ENCODE measurements at places on chromosomes 11 and 22. TPM values are rescaled to one million over a fixed set of nuclear protein-coding genes. Genes with fewer than 3 reads are reported as not detected.
A peak's percentile ranks its signal among the peaks of the same experiment; 100 is the strongest.

The VPREB1 gene
- total RNA-seq = not detected

The OR52A1 gene
- not detected for total RNA-seq

The TRIM21 gene
- total RNA-seq = 27.4 TPM

The OR56B4 gene
- total RNA-seq = not detected

The HTR3A gene
- not detected for total RNA-seq

The SCGB1A1 gene
- not detected for total RNA-seq

The TREH gene
- not detected for total RNA-seq

The RAB39A gene
- total RNA-seq = not detected

DNA sequence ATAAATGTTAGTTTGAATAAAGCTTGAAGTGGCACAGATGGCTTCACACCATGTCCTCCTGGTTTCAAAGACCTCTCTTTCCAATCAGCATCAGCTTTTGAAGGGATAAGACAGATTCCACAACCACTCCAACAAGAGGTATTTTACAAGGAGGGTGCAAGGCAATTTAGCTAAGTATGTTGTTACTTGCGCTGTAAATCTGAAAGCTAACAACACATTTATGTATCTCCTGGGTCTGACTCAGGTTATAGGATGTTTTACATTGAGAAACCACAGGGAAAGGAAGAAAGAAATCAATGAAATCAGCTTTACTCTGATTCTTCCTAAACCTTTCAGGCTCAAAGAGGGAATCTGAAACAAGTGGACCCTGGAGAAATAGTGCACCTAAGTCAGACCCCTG, 12.1 kb downstream of the CWC15 start:
- no peak overlapping the region for H3K4me3 ChIP-seq
- no peak for DNase-seq
- no peak overlapping the region for H3K27ac ChIP-seq
- H3K4me1 ChIP-seq = peaks cover 8% of the 10 kb centered on the region
- no peaks in the 10 kb centered on the region for H3K27me3 ChIP-seq

- no peak overlapping the region for H3K4me3 ChIP-seq
- H3K27me3 ChIP-seq = no peaks in the 10 kb centered on the region
- no peak overlapping the region for H3K27ac ChIP-seq
These were observed 20.1 kb upstream of the FADD start for GRCh38 chr11:70183032-70183431.

GRCh38 chr11:9568161-9568853, 5.2 kb upstream of the WEE1 start:
- no peak overlapping the region for H3K27ac ChIP-seq
- no peaks in the 10 kb centered on the region for H3K36me3 ChIP-seq
- H3K27me3 ChIP-seq = peaks cover 6% of the 10 kb centered on the region
- H3K4me3 ChIP-seq = no peak overlapping the region
- peaks cover 18% of the 10 kb centered on the region for H3K4me1 ChIP-seq

- H3K4me3 ChIP-seq = no peak overlapping the region
- peaks cover 2% of the 10 kb centered on the region for H3K27me3 ChIP-seq
- DNase-seq = no peak
These were observed 44.8 kb downstream of the SLN start for GRCh38 chr11:107666911-107667613.

DNA sequence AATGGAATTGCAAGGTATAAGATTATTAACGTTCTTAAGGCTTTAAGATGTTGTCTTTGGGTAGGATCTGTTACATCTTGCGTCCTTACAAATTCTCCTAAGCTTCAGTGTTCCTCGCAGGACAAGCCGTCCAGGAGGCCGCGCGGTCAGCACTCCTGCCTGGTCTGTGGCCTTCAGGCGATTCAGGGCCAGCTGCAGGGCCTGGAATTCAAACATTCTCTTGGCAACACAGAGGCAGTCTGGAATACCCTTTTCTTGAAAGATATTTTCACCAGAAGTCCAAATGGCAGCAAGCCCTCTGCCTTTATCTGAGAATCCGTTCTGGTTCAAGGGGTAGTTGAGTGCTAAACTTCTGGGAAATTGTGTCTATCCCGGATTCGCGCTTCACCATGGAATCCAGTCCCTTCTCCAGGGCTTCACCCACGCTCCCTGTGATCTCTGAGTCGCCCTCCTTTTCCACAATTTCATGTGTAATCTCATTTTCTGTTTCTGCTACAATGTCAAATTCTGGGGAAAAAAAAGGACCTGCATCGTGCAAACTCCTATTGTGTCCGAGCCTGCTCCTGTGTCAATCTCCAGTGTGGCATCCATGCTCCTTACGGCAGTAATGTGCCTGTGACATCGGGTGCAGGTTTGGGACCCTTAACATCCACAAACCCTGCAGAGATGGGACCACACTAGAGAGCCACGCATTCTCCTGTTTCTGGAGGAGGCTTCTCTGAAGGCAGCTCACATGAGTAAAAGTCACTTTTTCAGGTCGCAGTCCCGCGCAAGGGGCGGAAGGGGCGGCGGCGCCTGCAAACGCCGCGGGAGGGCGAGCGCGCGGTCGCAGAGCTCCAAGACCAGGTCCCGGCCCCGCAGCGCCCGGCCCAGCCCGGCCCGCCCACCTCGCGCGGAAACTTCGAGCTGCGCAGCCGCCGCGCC, 25.4 kb upstream of the SORL1 start:
- DNase-seq = peak; percentile 82
- H3K36me3 ChIP-seq = peaks cover 8% of the 10 kb centered on the region
- H3K4me3 ChIP-seq = peak overlapping the region; percentile 67
- H3K27ac ChIP-seq = no peak overlapping the region

- peaks cover 55% of the 10 kb centered on the region for H3K4me1 ChIP-seq
- H3K36me3 ChIP-seq = peaks cover 67% of the 10 kb centered on the region
- peak; percentile 93 for DNase-seq
- H3K27me3 ChIP-seq = no peaks in the 10 kb centered on the region
- H3K27ac ChIP-seq = peak overlapping the region; percentile 75
These were observed 13.1 kb downstream of the EEF1G start for GRCh38 chr11:62560566-62561103.

GRCh38 chr22:44460287-44460686, 37.7 kb downstream of the RTL6 start:
- peaks cover 4% of the 10 kb centered on the region for H3K36me3 ChIP-seq
- no peaks in the 10 kb centered on the region for H3K27me3 ChIP-seq
- peak overlapping the region; percentile 13 for H3K4me3 ChIP-seq
- DNase-seq = no peak
- H3K4me1 ChIP-seq = peaks cover 33% of the 10 kb centered on the region

GRCh38 chr11:48116437-48117228, 100.0 kb upstream of the OR4B1 start:
- H3K4me3 ChIP-seq = no peak overlapping the region
- H3K36me3 ChIP-seq = peaks cover 65% of the 10 kb centered on the region
- no peak for DNase-seq
- no peak overlapping the region for H3K27ac ChIP-seq
- H3K4me1 ChIP-seq = peaks cover 5% of the 10 kb centered on the region
- H3K27me3 ChIP-seq = no peaks in the 10 kb centered on the region

DNA sequence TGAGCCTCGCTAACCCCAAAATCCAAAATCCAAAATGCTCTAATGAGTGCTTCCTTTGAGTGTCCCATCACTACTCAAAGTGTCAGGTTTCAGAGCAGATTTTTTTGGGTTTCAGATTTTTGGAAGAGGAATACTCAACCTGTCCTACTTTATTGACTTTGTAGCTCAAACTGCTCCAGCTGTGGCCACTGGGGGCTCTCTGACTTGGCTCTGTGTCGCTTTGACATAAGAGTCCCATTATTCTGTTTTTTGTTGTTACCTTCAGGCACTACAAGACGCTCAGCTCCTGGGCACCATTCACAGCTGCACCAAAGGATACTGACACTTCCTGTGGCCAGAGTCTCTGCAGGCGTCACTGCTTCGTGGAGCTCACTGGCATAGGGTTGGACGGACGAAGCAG, 41.1 kb downstream of the PHF21B start:
- H3K4me3 ChIP-seq = no peak overlapping the region
- H3K36me3 ChIP-seq = no peaks in the 10 kb centered on the region
- no peaks in the 10 kb centered on the region for H3K4me1 ChIP-seq
- H3K27me3 ChIP-seq = no peaks in the 10 kb centered on the region

GRCh38 chr11:17915500-17916143, 97.2 kb downstream of the SERGEF start:
- no peak overlapping the region for H3K4me3 ChIP-seq
- H3K27me3 ChIP-seq = no peaks in the 10 kb centered on the region
- no peak overlapping the region for H3K27ac ChIP-seq

- no peak overlapping the region for H3K4me3 ChIP-seq
- H3K4me1 ChIP-seq = no peaks in the 10 kb centered on the region
- no peak for DNase-seq
- no peaks in the 10 kb centered on the region for H3K27me3 ChIP-seq
- H3K36me3 ChIP-seq = no peaks in the 10 kb centered on the region
These were observed 90.8 kb upstream of the SHANK2 start for GRCh38 chr11:71342951-71343827.

DNA sequence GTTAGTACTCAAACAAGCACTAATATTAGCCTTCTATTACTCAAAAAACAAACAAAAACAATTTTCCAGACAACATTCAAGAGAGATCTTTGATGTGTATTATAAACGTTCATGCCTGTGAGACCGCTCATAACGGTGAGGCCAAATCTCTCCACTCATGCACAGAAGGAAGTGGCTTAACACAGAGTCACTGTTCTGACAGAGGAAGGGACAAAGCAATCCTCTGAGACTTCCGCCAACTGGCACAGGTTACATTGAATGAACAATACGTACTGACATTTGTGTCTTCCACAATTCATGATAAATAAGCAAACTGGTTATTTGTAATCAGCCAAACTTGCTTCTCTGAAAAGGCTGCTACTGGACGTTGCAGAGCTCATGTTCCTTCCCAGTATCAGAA, 30.5 kb downstream of the CHKA start:
- DNase-seq = no peak
- no peaks in the 10 kb centered on the region for H3K36me3 ChIP-seq
- peaks cover 2% of the 10 kb centered on the region for H3K4me1 ChIP-seq
- H3K4me3 ChIP-seq = no peak overlapping the region
- H3K27me3 ChIP-seq = no peaks in the 10 kb centered on the region

- peak overlapping the region; percentile 94 for H3K4me3 ChIP-seq
- H3K27me3 ChIP-seq = no peaks in the 10 kb centered on the region
- H3K36me3 ChIP-seq = no peaks in the 10 kb centered on the region
- DNase-seq = no peak
- peak overlapping the region; percentile 99 for H3K27ac ChIP-seq
These were observed 797 bp downstream of the STARD10 start for GRCh38 chr11:72793076-72793424.

DNA sequence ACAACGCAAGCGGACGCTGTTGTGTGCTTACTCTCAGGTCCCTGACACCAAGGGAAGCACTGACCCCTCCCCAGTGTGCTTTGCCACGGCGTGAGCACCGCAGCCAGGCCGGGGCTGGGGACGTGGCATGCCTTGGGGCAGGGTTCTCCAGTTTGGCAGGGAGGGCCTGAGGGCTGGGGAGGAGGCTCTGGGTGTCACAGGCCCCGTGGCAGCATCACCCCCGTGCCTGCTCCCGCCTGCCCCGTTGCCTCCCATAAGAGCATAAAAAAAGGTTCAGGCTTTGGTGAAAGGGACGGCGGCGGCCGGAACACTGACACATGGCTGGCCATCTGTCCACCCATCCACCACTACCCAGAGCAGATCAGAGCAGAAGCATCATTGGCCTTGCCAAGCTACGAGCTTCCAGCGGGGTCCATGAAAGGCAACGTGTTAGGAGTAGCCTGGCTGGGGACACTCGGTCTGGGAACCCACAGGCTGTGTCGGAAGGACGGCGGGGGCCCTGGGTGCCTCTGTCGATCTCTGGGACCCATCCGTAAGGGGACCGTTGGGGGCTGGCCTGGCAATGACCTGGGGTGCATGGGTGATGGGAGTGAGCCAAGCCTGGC, 183.0 kb downstream of the IGLL1 start:
- H3K4me3 ChIP-seq = no peak overlapping the region
- DNase-seq = no peak

DNA sequence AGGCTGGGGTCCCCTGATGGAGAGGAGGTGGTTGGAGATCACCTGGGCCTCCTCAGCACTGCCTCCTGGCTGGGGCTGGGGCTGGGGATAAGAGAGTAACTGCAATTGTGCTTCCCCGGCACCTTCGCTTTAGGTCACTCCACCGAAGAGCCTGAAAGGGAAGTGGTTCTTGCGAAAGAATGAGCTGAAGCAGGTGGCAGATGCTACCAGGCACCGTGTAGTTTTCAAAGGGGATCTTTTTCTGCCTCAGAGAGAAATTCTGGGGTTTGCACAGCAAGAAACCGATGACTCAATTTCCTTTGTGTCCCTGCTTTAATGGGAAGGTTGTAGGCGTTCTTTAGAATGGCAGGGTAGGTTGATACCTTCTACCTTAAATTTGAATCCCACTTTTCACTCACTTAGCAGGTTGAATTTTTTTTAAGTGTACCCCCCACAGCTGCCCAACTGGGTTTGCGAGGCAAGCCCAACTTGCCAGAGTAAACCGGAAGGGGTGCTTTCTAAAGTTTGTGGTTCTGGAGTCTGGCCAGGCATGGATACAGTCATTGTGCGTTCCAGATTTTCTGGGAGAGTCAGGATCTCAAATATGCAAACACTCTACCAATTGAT, 5.3 kb downstream of the CD44 start:
- H3K27me3 ChIP-seq = no peaks in the 10 kb centered on the region
- H3K36me3 ChIP-seq = peaks cover 94% of the 10 kb centered on the region
- DNase-seq = peak; percentile 91

GRCh38 chr11:109507836-109508561, 86.0 kb downstream of the C11orf87 start:
- DNase-seq = no peak
- H3K27ac ChIP-seq = no peak overlapping the region
- no peaks in the 10 kb centered on the region for H3K4me1 ChIP-seq
- H3K4me3 ChIP-seq = no peak overlapping the region
- H3K27me3 ChIP-seq = no peaks in the 10 kb centered on the region
- no peaks in the 10 kb centered on the region for H3K36me3 ChIP-seq

- peaks cover 10% of the 10 kb centered on the region for H3K36me3 ChIP-seq
- peak overlapping the region; percentile 84 for H3K4me3 ChIP-seq
- peak; percentile 79 for DNase-seq
- peaks cover 13% of the 10 kb centered on the region for H3K4me1 ChIP-seq
- H3K27ac ChIP-seq = no peak overlapping the region
These were observed 753 bp upstream of the PPARA start for GRCh38 chr22:46149512-46150033.

DNA sequence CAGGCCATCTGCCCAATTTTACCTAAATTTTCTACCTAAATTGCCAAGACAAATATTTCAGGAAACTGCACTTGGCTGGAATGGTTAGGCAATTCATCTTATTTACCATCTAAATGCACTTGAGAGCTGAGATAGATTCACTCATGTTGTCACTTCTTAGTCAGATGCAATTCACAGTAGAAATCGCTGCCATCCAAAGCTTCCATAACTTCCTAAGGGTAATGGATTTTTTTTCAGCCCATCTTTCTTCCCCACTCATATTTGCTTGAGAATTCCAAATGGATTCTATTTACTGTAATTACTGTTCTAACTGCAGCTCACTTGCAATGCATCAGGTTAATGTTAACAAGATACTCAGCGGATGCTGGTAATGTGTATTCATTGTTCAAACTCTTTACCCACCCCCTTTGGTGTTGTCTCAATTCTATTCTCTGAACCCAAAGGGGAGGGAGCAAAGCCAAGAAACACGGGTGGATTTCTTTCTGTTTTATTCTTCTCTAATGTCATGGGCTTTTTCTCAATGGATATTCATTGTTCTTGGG, 96.0 kb downstream of the TENM4 start:
- no peaks in the 10 kb centered on the region for H3K36me3 ChIP-seq
- no peak overlapping the region for H3K4me3 ChIP-seq
- H3K4me1 ChIP-seq = no peaks in the 10 kb centered on the region
- H3K27me3 ChIP-seq = no peaks in the 10 kb centered on the region
- no peak for DNase-seq
- H3K27ac ChIP-seq = no peak overlapping the region
